ENCODE measurements at places on chromosomes 11 and 22.

- DNase-seq: no peak
These were observed 80.0 kb downstream of the C11orf91 start for GRCh38 chr11:33620423-33621171.

DNA sequence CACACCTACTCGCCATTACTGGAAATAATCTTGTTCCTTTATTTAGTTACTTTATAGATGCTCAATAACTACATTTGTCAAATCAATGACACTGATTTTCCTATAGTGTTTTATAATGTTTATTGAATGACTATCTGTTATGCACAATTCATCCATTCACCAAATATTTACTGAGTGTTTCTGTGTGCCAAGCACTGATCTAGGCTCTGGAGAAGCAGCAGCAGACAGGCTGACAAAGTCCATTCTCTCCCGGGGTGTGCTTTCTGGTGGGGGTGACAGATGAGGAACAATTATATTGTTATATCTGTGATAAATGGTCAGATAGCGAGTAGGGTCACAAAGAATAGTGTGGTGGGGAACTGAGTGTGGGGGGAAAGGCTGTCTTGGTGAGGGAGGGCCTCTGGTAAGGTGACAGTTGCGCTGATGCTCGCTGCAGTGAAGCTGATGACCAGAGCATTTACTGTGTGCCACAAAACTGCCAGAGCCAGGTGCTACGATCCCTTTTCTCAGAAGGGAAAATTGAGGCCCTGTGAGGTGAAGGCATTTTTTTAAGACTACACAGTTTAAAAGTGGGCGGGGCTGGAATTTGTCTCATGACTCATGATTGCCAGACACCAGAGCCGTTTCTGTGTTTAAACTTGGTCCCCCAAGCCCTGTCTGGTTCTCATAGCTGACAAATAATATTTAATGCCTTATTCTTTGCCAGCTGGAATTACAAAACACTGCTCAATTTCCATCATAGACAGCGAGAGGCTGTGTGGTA is 10.2 kb downstream of the PACS1 start:
- DNase-seq: peak; percentile 51

DNA sequence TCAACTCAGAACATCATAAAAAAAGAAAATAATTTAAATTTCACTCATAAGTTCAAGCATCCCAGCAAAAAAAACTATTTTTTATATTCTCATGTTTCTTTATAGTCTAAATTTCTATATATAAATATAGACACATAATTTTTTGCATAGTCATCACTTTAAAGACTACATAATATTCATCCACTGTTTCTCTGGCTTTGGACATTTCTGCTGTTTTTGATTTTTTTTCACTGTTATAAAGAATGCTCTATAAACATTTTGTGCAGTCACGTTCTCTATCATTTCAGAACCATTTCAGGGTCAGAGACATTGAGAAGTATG is 59.7 kb upstream of the CLPB start:
- DNase-seq: no peak

DNA sequence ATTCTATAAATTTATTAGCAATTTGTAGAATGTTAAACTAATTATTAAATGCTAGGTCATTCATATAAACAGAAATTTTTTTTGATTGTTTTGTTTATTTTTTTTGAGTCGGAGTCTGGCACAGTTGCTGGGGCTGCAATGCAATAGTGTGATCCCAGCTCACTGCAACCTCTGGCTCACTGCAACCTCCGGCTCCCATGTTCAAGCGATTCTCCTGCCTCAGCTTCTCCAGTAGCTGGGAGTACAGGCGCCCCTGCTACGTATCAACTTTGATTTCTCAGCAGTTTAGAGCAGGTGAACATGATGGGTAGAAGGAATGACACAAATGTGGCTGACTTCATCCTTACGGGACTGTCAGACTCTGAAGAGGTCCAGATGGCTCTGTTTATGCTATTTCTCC is at the start of gene OR8H3:
Gene OR8H3 (plus strand): TSS at position 301 of the 400 bp plus-strand sequence. CDS start 0 bp downstream, at position 301.
- DNase-seq: no peak

- peak; percentile 22 for DNase-seq
These were observed 3.9 kb downstream of the SCGB1D1 start for GRCh38 chr11:62193952-62194351.

DNA sequence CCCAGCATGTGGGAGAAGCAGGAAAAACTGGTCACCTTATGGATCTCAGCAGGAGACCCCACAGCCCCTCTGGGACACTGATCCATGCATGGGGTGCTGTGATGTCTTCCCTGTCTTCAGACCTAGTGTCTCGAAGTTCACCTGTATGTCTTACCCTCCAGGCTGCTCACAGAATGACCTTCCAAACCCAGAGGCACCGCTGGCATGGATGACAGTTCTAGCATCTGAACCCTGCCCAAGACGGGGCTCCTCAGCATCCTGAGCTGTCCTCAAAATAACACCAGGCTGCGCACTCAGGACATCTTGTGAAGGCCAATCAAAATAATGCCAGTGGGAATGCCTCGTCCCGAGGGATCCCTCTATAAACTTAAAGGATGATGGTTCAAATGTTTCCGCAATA is 824.9 kb downstream of the TBC1D22A start:
- DNase-seq: no peak

GRCh38 chr11:46682773-46683752 is 17.4 kb downstream of the ARHGAP1 start:
- no peak for DNase-seq

DNA sequence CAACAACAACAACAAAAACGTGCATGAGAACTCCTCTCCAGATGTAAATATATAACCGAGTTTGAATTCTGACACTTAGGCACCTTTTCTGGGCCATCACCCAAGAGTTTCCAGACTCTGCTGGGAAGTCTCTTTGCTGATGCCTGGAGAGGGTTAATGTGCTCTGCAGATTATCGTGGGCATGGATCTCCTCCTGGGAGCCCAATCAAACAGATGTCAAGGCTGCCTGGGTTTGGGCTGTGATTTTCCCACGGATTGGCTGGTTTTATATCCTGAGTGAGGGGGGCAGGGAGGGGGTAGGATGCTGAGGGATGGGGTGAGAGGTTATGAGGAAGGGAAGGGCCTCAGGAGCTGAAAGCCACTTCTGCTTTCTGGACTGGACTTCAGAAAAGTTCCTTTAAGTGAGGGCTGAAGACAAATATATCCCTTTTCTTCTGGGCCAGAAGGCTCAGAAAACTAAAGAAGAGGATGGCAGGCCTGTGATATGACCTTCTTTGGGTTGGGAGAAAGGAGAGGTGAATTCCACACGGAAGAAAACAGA is 4.2 kb downstream of the ELF5 start:
- DNase-seq: no peak

GRCh38 chr11:63866211-63866610 is 27.3 kb downstream of the MARK2 start:
- DNase-seq: peak; percentile 91

DNA sequence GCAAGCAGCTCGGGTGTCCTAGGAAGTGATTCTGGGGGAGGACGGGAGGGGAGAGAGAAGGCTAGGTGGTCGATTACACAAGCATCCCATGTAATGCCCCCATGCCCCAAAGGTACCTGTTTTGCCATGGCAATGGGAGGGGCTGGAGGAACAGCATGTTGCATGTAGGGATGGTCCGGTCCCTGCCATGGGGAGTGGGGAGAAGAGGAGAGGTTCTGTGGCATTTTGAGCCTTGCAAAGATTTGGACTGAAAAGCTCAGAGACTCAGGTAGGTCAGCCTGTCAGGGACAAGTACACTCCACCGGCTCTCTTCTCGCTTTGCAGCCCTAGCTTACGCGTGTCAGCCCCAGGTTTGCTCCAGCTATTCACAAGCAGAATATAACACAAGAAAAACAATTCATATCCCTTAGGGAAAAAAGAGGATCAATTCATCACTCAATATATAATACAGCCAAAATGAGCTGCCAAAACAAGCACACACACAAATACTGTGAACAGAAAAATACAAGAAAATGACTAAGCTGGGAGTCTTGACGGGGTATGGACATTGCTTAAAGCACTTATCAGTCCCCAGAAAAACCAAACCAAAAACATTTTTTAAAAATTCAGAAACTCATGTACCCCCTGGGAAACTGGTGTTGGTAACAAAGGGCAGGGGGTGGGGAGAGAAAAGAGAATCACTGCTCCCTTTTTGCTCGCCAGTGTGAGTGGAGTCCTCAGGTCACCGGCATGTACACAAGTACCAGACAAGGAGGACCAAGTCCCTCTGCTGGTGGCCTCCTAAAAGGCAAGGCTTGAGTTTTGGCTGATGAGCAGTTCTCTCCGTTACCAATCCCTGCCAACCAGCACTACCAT is 21.6 kb downstream of the APOL5 start:
- DNase-seq: no peak

GRCh38 chr11:30565027-30565426 is 21.1 kb downstream of the MPPED2 start:
- no peak for DNase-seq

DNA sequence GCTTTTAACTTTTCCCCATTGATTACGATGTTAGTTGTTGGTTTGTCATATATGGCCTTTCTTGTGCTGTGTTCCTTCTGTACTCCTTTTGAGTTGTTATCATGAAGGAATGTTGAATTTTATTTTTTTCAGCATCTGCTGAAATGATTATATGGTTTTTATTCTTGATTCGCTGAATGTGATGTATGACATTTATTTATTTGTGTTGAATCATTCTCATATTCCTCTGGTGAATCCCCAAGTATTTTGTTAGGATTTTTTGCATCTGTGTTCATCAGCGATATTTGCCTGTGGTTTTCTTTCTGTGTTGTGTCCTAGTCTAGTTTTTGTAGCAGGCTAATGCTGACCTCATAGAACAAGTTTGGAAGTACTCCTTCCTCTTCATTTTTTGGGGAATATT is 78.2 kb downstream of the GGT1 start:
- DNase-seq: no peak

GRCh38 chr22:35334004-35334403 is 34.3 kb downstream of the TOM1 start:
- DNase-seq: no peak

DNA sequence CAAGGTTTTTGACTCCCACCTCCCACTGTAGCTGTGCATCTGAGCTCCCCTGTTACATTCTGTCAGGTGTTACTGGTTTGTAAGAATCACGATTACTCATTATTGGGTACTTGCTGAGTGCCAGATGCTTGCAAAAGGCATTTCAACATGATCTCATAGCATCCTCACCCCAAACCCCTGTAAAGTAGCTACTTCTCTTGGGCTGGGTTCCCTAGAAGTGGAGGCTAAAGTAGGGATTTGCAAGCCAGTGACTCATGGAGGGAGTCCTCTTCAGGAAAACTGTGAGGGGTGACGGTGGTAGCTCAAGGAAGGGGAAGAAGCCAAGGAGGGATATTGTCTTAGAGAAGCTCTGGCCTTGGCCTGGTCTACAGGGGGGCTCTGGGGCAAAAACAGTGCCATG is 78.6 kb downstream of the TIMP3 start:
- no peak for DNase-seq

DNA sequence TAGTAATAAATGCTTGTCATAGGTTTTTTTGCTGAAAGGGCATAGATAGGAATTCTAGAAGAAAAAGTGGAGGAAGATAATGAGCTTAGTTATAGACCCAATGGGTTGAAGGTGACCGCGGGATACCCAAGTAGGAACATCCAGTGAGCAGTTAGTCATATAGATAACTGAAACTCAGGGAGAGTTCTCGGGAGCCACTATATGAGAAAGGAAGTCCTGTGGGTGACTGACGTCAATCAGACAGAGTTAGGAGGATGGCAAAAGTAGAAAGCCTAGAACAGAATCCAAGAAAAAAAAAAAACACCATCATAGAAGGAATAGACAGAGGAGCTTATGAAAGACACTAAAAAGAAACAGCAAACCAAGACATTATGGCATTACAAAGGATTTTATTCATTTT is 1.6 kb upstream of the CNGA4 start:
- DNase-seq: no peak

DNA sequence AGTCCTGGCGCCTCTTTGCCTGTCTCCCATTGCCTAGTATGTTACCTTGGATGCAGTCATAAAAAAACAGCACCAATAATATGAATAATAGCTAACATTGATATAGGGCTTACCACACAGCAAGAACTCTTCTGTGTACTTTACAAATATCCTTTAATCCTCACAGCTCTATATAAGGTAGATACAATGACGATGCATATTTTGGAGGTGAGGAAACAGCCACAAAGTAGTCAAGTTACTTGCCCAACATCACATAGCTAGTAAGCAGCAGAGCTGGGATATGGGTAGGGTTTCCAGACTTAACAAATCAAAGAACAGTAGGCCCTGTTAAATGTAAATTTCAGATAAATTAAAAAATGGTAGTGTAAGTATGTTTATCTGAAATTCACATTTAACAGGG is 128.8 kb downstream of the ST3GAL4 start:
- DNase-seq: no peak

DNA sequence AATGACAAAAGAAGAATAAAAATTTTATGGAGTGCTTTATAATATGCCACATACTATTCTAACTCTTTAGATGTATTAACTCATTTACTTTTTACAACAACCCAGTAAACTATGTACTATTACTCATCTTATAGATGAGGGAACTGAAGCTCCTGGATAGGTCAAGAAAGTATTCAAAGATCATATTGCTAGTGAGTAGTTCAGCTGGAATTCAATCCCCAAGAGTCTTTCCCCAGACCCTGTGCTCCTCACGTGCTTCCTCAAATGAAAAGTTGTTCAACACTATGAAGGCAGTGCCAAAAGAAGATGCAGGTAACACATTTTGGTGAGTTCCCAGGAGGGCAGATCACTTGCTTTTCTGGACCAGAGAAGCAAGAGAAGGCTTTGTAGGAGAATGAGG is 46.8 kb downstream of the BTG4 start:
- DNase-seq: no peak

- DNase-seq: no peak
These were observed 99.2 kb upstream of the B3GAT1 start for GRCh38 chr11:134511255-134511654.

- DNase-seq: peak; percentile 43
These were observed 82.2 kb downstream of the PISD start for GRCh38 chr22:31579835-31580242.

GRCh38 chr11:86158704-86159580 is 85.6 kb upstream of the EED start:
- no peak for DNase-seq

- no peak for DNase-seq
These were observed 18.8 kb upstream of the RTL6 start for GRCh38 chr22:44516841-44517240.

GRCh38 chr11:36750349-36750748 is 152.3 kb upstream of the RAG2 start:
- DNase-seq: no peak
